Activated CD4-positive, alpha-beta memory T cell treated with anti-CD3 and anti-CD28 coated beads for 36 hours (primary cell): ENCODE measurements at places on chromosomes 1 and 21. TPM values are rescaled to one million over a fixed set of nuclear protein-coding genes. Genes with fewer than 3 reads are reported as not detected.
A peak's percentile ranks its signal among the peaks of the same experiment; 100 is the strongest.

GRCh38 chr1:30977105-30977504, 68.5 kb upstream of the SDC3 start:
- DNase-seq = no peak

- DNase-seq = no peak
Observed at GRCh38 chr1:11946647-11947046, 12.1 kb downstream of the PLOD1 start.

DNA sequence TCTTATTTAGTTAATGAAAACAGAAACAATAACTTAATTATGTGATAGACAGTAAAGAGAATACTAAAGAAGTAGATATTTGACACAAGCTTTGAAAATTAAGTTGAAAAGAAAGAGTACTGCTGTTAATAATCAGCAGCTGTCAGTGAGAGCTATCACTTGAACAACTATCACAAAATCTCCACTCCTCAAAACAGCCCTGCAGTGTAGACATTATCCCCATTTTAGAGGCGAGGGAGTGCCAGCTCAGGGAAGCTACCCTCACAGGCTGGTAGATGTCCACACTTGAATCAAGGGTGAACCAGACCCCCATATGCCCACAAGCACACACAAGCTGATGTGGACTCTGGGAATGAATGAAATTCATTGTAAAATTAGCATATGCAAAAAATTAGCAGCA, 248.8 kb downstream of the RHOU start:
- no peak for DNase-seq

GRCh38 chr1:30695439-30695841, 27.9 kb downstream of the MATN1 start:
- no peak for DNase-seq

DNA sequence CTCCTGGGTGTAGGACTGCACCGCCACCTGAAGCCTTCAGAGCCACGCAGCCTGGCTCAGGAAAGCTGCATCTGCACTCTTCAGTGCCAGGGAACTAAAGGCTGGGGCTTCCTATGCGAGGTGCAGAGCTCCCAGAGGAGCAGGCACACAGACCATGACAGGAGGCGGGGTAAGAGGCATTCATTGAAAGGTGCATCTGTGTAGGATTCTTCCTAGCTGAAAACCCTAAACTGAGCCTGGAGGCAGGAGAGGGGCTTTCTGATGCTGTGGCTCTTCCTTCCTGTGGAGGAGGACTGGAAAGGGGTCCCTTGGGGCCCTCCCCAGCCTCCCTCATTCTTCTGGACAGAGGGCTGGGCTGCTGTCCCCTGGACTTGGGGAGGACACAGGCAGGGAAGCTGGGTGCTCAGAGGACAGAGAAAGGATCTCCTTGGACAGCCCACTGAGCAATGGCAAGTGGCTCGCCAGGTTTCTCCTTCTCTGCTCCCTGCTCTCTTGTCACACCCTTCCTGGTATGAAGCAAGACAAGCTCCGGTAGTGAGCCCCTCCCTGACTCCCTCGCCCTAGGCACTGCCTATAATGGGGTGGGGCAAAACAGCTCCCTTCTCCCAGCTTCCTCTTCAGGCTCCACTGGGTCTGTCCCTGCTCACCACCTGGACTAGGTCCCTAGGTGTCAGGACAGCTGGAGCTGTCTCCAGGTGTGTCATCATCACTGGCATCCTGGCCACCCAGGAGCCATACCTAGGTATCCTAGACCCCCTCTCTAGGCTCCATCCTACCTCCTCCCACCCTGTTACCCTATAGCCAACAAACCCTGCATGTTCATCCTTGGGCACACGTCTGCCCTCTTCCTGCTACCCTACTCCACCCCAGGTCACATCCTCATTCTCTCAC, 20.0 kb downstream of the S100A6 start:
- DNase-seq = no peak

DNA sequence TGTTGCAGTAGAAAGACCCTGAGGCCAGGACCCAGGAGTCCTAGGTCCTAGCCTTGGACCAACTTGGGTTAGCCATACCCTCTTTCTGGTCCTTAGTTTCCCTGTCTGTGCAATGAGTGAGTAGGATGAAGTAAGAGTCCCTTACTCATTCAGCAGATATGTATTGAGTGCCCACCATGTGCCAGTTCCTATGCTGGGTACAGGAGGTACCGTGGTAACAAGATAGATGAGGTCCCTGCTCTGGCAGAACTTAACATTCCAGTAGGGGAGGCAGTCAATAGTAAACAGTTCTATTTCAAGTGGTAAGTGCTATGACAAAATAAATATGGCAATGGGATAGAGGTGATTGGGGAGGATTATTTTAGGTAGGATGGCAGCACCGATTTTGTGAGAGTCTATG, 18.3 kb upstream of the PARS2 start:
- DNase-seq = no peak

LMX1A gene
- total RNA-seq = not detected

DNA sequence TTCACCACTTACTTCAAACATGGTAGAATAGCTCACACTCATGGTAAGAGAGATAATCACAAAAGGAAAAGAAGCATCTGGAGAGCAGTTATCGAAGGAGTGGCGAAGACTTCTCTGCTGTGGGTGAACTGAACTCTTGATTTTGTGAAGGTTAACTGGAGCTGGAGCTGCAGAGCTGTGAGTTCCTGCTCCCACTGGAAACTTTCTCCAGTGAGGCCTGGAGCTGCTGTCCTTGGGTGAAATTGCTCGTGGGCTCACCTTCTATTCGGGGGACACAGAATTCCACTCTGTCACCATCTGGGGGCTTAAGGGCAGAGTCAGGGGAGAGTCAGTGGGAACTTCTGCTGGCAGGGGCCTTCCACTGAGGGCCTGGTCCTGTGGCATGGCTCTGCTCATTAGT, 45.9 kb downstream of the MAB21L3 start:
- DNase-seq = no peak

SIPA1L2 gene
- 6.2 TPM for total RNA-seq

GRCh38 chr1:115240297-115240696, 97.8 kb downstream of the NGF start:
- DNase-seq = no peak

DNA sequence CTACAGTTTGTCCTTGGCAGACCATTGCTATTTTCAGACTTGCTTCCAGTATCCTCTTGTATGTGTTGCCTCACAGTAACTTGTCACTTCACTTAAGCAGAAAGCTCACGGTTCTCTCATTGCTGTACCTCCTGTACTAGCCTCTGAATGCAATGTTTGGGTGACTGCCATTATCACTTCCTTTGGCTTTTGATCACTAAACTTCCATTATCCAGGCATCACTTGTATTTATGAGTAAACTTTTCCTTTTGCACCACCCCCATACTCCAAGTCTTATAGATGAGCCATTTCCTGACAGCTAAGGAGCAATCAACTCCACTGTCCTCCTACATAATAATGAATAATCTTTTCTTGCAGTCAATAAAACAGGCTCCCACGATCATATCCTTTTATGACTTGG, 255.3 kb downstream of the PDE4B start:
- DNase-seq = no peak

THEM4 gene
- total RNA-seq = 19.6 TPM

NFASC gene
- total RNA-seq = 0.27 TPM

FAM177B gene
- not detected for total RNA-seq

- DNase-seq = no peak
Observed at GRCh38 chr1:178371235-178371634, 125.5 kb downstream of the CLEC20A start.

GRCh38 chr1:192527950-192528349, 47.6 kb upstream of the RGS1 start:
- DNase-seq = no peak

GRCh38 chr21:28391938-28392849, 600.5 kb downstream of the LTN1 start:
- no peak for DNase-seq

FMO4 gene
- 1.4 TPM for total RNA-seq

S100A7A gene
- total RNA-seq = not detected

DNA sequence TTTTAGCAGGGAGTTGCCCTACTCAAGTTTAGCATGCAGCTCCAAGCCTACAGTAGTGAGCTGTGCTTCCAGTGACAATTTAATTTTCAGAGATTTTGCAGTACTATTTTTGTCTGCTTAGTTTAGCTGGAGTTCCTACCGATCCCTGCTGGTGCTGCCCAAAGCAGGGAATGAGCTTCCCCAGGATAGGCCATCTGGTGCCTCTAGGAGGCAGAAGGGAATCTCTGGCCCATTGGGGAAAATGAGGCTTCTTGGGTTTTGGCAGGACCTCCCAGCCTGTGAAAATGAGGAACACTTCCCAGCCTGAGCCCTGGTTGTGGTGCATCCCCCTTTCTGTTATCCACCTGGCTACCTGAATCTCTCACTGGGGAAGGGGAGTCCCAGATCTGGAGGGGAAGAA, 149.2 kb downstream of the RASAL2 start:
- no peak for DNase-seq

GRCh38 chr21:39065917-39066316, 117.3 kb downstream of the PSMG1 start:
- DNase-seq = no peak

- DNase-seq = no peak
Observed at GRCh38 chr1:167157114-167157513, 63.2 kb downstream of the STYXL2 start.

- no peak for DNase-seq
Observed at GRCh38 chr21:15552914-15553494, 176.8 kb upstream of the USP25 start.

MARK1 gene
- not detected for total RNA-seq

FAM151A gene
- total RNA-seq = not detected

GRCh38 chr1:27940297-27940696, 5.5 kb downstream of the SMPDL3B start:
- peak; percentile 84 for DNase-seq

- no peak for DNase-seq
Observed at GRCh38 chr1:221137666-221138065, 258.4 kb downstream of the HLX start.
